ENCODE measurements at places on chromosomes 1 and 21.

- H3K36me3 ChIP-seq, result no peaks in the 10 kb centered on the region
- no peak overlapping the region for H3K4me3 ChIP-seq
- H3K27ac ChIP-seq, result no peak overlapping the region
- no peaks in the 10 kb centered on the region for H3K27me3 ChIP-seq
These were observed 21.2 kb downstream of the OVGP1 start for GRCh38 chr1:111406321-111406768.

- H3K4me1 ChIP-seq, result no peaks in the 10 kb centered on the region
- no peak for DNase-seq
- no peak overlapping the region for H3K4me3 ChIP-seq
- H3K36me3 ChIP-seq, result peaks cover 63% of the 10 kb centered on the region
- H3K27me3 ChIP-seq, result no peaks in the 10 kb centered on the region
These were observed 32.1 kb downstream of the MDM4 start for GRCh38 chr1:204548265-204548664.

GRCh38 chr1:41791667-41792484 is 126.8 kb downstream of the HIVEP3 start:
- no peak overlapping the region for H3K4me3 ChIP-seq
- no peaks in the 10 kb centered on the region for H3K27me3 ChIP-seq
- no peaks in the 10 kb centered on the region for H3K36me3 ChIP-seq

GRCh38 chr21:45724994-45725843 is 81.7 kb downstream of the PCBP3 start:
- H3K36me3 ChIP-seq, result no peaks in the 10 kb centered on the region
- no peak for DNase-seq
- H3K4me3 ChIP-seq, result no peak overlapping the region
- H3K27me3 ChIP-seq, result no peaks in the 10 kb centered on the region
- H3K4me1 ChIP-seq, result no peaks in the 10 kb centered on the region

GRCh38 chr1:105294838-105295237 is 1545.1 kb downstream of the AMY1C start:
- no peak for DNase-seq
- no peak overlapping the region for H3K27ac ChIP-seq
- no peaks in the 10 kb centered on the region for H3K27me3 ChIP-seq
- H3K4me1 ChIP-seq, result no peaks in the 10 kb centered on the region
- H3K4me3 ChIP-seq, result no peak overlapping the region

- H3K4me3 ChIP-seq, result no peak overlapping the region
- no peak overlapping the region for H3K27ac ChIP-seq
- DNase-seq, result no peak
- H3K36me3 ChIP-seq, result no peaks in the 10 kb centered on the region
These were observed 215.8 kb upstream of the GREM2 start for GRCh38 chr1:240827786-240828185.

- no peak for DNase-seq
- no peaks in the 10 kb centered on the region for H3K4me1 ChIP-seq
- H3K27me3 ChIP-seq, result no peaks in the 10 kb centered on the region
- no peak overlapping the region for H3K4me3 ChIP-seq
- no peak overlapping the region for H3K27ac ChIP-seq
These were observed 35.6 kb upstream of the RNPC3 start for GRCh38 chr1:103489935-103490334.

DNA sequence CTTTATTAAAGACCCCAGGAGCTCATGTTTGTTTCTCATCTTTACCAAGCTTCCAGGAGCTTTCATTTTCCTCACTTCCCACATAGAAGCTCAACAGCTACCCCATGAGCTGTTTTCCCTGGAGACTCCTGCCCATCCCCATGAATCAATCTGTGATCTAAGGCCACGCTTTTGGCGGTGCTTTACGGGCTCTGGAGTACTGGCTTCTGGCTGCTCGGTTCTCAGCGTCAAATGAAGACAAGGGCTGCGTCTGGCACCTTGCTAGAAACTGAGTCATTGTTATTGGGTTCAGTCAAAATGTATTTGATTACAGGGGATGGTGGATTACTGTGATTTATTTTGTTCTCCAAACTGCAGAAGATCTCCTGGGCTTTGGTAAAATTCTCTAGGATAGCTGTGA is 39.9 kb downstream of the ACP6 start:
- no peak overlapping the region for H3K27ac ChIP-seq
- no peaks in the 10 kb centered on the region for H3K27me3 ChIP-seq
- DNase-seq, result no peak
- peaks cover 4% of the 10 kb centered on the region for H3K4me1 ChIP-seq
- no peak overlapping the region for H3K4me3 ChIP-seq

DNA sequence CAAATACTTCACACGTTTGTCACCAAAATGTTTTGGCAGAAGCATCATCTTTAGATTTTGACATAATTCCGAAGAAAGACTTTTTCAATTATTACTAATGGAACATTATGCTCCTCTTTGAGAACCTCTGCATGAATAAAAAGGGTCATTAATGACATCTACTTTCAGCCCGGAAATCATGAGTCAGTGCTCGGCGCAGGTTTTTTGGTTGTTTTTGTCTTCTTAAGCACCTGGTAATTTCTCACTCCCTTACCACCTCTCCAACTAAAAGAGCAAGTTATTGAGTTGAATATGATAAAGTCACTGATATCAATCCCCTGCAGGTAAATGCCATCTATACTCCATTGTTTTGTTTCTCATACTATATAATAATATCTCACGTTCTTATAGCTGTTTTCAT is 113.0 kb upstream of the PBX1 start:
- DNase-seq, result no peak
- no peaks in the 10 kb centered on the region for H3K27me3 ChIP-seq
- H3K4me1 ChIP-seq, result no peaks in the 10 kb centered on the region
- no peak overlapping the region for H3K27ac ChIP-seq

- H3K4me3 ChIP-seq, result no peak overlapping the region
- no peaks in the 10 kb centered on the region for H3K27me3 ChIP-seq
- no peak overlapping the region for H3K27ac ChIP-seq
- no peak for DNase-seq
- H3K4me1 ChIP-seq, result peaks cover 8% of the 10 kb centered on the region
These were observed 6.7 kb upstream of the METTL25B start for GRCh38 chr1:156721535-156721934.

GRCh38 chr21:46641656-46642055 is 6.2 kb downstream of the PRMT2 start:
- DNase-seq, result no peak
- peaks cover 19% of the 10 kb centered on the region for H3K36me3 ChIP-seq
- H3K27ac ChIP-seq, result no peak overlapping the region
- peaks cover 9% of the 10 kb centered on the region for H3K4me1 ChIP-seq
- H3K27me3 ChIP-seq, result no peaks in the 10 kb centered on the region

- H3K27ac ChIP-seq, result no peak overlapping the region
- peaks cover 3% of the 10 kb centered on the region for H3K4me1 ChIP-seq
- DNase-seq, result no peak
- H3K27me3 ChIP-seq, result no peaks in the 10 kb centered on the region
These were observed 28.2 kb upstream of the LGALS8 start for GRCh38 chr1:236495467-236496112.

DNA sequence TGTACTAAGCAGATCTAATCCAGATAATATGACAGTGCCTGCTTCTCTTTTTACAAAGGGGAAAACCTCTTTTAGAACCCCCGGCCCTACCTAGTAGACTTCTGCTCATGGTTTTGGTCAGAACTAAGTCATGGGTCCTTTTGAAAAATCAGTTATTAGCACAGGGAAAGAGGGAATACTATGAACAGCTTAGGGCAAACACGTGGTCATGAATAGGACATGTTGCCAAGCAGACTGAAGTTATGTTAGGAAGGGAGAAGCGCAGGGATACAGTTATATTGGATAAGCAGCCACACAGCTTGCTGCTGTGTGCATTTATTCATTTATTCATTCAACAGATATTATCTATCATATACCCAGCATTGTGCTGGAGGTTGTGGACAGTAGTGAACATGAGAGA is 25.3 kb upstream of the IGSF3 start:
- H3K36me3 ChIP-seq, result no peaks in the 10 kb centered on the region
- H3K4me3 ChIP-seq, result no peak overlapping the region
- no peak overlapping the region for H3K27ac ChIP-seq

- DNase-seq, result no peak
- no peaks in the 10 kb centered on the region for H3K27me3 ChIP-seq
- no peak overlapping the region for H3K4me3 ChIP-seq
- peaks cover 2% of the 10 kb centered on the region for H3K4me1 ChIP-seq
- no peak overlapping the region for H3K27ac ChIP-seq
- H3K36me3 ChIP-seq, result peaks cover 8% of the 10 kb centered on the region
These were observed 65.2 kb downstream of the CNST start for GRCh38 chr1:246631426-246631825.

GRCh38 chr1:224189561-224189960 is 6.5 kb downstream of the DEGS1 start:
- H3K27me3 ChIP-seq, result no peaks in the 10 kb centered on the region
- peaks cover 24% of the 10 kb centered on the region for H3K36me3 ChIP-seq
- H3K4me1 ChIP-seq, result no peaks in the 10 kb centered on the region
- no peak overlapping the region for H3K27ac ChIP-seq

GRCh38 chr1:150557065-150557600 is 7.9 kb downstream of the ADAMTSL4 start:
- H3K27me3 ChIP-seq, result no peaks in the 10 kb centered on the region
- H3K36me3 ChIP-seq, result no peaks in the 10 kb centered on the region
- H3K4me3 ChIP-seq, result no peak overlapping the region
- no peak overlapping the region for H3K27ac ChIP-seq
- no peak for DNase-seq
- peaks cover 24% of the 10 kb centered on the region for H3K4me1 ChIP-seq

DNA sequence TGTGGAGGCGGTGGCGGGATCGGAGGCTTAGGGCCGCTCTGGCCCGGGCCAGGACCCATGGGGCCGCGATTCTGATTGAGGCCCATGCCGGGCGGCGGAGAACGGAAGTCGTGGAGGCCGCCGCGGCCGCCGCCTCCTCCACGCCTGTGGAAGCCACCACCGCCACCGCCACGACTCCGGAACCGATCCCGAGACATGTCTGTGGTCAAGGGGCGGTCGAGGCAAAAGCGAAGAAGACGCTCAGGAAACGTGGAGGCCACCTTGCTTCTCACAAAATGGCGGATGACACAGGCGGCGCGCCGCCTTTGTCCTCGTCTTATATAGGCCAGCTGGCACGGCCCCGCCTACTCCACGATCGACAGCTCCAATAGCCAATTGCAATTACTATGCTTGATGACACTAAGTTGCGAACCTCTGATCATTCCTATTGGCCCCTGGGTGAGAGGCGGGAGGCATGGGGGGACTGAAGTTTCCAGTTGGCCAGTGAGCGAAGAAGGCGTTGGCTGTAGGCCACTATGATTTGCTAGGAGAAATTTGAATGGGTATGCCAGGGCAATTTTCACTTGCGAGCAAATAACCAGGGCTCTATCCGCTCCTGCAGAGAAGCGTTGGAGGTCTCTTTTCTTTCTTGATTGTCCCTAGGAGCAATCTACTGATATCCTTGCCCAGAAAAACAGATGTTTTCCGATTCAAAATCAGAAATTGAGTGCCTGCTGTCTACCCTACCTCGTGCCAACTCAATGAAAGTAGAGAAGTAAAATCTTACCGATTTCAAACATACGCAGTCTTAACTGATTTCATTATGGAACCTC is at the start of gene SFPQ:
SFPQ (minus strand) TSS at position 293 of the 812 bp plus-strand sequence; CDS start at position 197, 96 bp downstream.
- peaks cover 12% of the 10 kb centered on the region for H3K36me3 ChIP-seq
- peaks cover 13% of the 10 kb centered on the region for H3K4me1 ChIP-seq
- no peaks in the 10 kb centered on the region for H3K27me3 ChIP-seq
- peak within 1 kb of the TSS; percentile 98 for H3K27ac ChIP-seq
- DNase-seq, result peak; percentile 99

- peak; percentile 69 for DNase-seq
- no peak overlapping the region for H3K4me3 ChIP-seq
- H3K4me1 ChIP-seq, result no peaks in the 10 kb centered on the region
- H3K27ac ChIP-seq, result no peak overlapping the region
These were observed 348.8 kb downstream of the PTBP2 start for GRCh38 chr1:97070376-97070775.

GRCh38 chr21:42037943-42038342 is 27.8 kb upstream of the ZBTB21 start:
- no peaks in the 10 kb centered on the region for H3K27me3 ChIP-seq
- no peaks in the 10 kb centered on the region for H3K36me3 ChIP-seq
- H3K27ac ChIP-seq, result no peak overlapping the region
- H3K4me3 ChIP-seq, result no peak overlapping the region
- DNase-seq, result peak; percentile 33

GRCh38 chr1:214277704-214278635 is 3.0 kb upstream of the SMYD2 start:
- peaks cover 15% of the 10 kb centered on the region for H3K4me1 ChIP-seq
- no peaks in the 10 kb centered on the region for H3K36me3 ChIP-seq
- H3K27ac ChIP-seq, result peak overlapping the region; percentile 95

DNA sequence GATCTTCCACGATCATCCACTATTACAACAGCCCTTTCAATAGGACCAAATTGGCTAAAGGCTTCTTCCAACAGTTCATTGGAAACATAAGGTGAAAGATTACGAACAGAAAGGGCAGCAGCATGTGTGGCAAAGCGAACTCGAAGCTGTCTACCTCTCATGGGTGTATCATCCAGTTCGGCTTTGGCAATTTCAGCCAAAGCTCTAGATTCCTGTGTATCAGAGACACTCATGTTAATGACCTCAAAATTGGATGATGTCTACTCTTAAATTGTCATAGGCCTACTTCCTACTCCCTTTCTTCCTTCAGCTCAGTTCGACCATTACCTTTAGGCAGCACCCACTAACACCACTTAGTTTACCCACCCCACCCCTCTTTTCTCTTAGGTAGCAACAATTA is 2.2 kb downstream of the SFPQ start:
- H3K27me3 ChIP-seq, result no peaks in the 10 kb centered on the region
- H3K36me3 ChIP-seq, result peaks cover 25% of the 10 kb centered on the region
- peak overlapping the region; percentile 37 for H3K4me3 ChIP-seq

DNA sequence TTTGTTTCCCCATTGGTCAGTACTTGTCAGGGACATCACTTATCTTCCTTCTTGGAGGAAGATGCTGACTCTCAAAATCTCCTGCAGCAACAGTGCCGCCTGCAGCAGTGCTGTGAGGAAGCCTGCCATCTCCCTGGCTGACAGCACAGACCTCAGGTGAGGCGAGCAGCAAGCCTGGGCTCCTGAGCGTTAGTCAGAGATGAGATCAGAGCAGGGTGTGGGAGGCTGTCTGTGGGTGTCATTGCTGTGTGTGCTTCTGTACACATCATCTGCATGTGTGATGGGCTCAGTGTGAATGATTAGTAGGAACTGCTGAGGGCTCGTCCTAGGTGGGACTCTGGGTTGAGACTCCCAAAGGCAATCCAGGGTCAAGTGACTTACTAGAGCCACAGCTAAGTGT is 6.1 kb downstream of the STRIP1 start:
- H3K27me3 ChIP-seq, result no peaks in the 10 kb centered on the region
- peaks cover 64% of the 10 kb centered on the region for H3K36me3 ChIP-seq
- DNase-seq, result no peak
- H3K27ac ChIP-seq, result no peak overlapping the region
- H3K4me1 ChIP-seq, result peaks cover 5% of the 10 kb centered on the region

GRCh38 chr1:172761581-172762486 is 102.9 kb downstream of the FASLG start:
- H3K27ac ChIP-seq, result no peak overlapping the region
- H3K4me3 ChIP-seq, result no peak overlapping the region
- no peaks in the 10 kb centered on the region for H3K4me1 ChIP-seq
- no peaks in the 10 kb centered on the region for H3K36me3 ChIP-seq

Data from lung (tissue), 17 donors.